ENCODE measurements at places on chromosomes 1 and 21.

- DNase-seq, result peak; percentile 39
These were observed 53.2 kb downstream of the LAMC2 start for GRCh38 chr1:183239220-183239742.

- DNase-seq, result peak; percentile 29
These were observed 31.6 kb downstream of the TMCC2 start for GRCh38 chr1:205259324-205259832.

- DNase-seq, result peak; percentile 43
These were observed 48.7 kb upstream of the SLC19A1 start for GRCh38 chr21:45590726-45591618.

DNA sequence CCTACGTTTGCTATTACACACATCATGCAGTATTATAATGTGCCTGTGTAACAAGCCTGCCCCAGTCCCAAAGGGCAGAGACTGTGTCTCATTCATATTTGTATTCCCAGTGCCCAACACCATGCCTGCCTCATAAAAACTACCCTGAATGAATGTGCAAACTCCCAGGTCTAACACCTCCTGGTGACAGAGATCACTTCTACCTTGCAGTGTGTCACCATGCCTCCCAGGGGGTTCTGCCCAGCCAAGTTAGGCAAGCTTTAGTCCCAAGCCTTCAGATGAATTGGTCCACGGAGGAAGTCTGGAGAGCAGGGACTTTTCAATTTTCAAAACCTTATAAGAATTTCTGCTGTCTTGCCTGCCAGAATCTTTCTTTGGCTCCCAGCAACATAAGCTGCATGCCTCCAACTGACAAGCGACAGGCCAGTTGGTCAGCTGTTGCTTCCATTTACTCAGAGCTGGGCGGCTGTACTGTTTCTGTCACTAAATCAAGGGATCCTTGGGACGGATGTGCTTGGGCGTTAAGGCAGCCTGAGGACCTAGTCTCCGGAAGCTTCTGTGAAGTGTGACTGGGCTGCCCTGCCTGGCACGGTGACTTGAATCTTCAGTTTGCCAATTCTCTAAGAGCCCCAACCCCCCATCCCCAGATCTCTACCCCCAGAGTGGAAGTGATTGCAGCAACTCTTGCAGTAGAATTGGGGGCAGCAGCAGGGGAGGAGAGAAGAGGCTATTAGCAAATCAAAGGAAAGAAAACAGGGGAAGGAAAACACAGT is 1.2 kb downstream of the RXRG start:
- DNase-seq, result no peak

GRCh38 chr1:161076410-161076809 is 6.7 kb upstream of the ARHGAP30 start:
- no peak for DNase-seq
